ENCODE measurements at places on chromosomes 12 and 14.
A peak's percentile ranks its signal among the peaks of the same experiment; 100 is the strongest.

DNA sequence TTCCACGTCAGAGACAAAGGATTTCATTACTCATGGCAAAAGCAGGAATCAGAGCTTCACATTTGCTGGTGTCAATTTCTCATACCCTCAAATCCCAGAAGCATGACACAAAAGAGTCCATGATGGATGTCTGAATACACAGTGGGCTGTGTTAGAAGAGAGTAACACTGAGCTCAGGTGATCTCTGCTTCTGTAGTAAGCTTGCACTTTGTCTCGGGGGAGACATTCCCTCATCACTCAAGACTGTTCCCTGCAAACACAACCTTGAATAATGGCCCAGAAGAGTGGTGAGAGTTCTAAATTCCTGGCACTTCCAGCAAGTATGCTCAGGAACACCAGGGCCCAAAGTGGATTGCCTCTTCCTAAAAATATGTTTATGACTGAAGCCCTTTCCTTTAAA, 1787.2 kb upstream of the SEL1L start:
- ATAC-seq = no peak

DNA sequence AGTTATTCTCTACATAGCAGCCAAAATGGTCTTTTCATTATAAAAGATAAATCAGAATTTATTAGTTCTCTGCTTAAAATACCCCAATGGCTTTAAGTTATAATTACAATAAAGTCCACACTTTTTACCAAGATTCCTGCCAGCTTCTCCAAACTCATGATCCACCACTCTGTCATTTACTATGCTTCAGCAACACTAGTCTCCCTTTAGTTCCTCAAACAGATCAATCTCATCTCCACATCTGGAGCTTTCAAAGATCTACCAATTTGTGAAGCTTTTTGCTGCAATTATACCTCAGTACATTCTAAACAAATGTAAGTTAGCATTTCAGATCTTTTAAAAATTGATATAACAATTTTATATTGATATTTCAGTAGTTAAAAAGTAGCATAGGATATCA, 24.9 kb downstream of the CATSPERB start:
- no peak for ATAC-seq

DNA sequence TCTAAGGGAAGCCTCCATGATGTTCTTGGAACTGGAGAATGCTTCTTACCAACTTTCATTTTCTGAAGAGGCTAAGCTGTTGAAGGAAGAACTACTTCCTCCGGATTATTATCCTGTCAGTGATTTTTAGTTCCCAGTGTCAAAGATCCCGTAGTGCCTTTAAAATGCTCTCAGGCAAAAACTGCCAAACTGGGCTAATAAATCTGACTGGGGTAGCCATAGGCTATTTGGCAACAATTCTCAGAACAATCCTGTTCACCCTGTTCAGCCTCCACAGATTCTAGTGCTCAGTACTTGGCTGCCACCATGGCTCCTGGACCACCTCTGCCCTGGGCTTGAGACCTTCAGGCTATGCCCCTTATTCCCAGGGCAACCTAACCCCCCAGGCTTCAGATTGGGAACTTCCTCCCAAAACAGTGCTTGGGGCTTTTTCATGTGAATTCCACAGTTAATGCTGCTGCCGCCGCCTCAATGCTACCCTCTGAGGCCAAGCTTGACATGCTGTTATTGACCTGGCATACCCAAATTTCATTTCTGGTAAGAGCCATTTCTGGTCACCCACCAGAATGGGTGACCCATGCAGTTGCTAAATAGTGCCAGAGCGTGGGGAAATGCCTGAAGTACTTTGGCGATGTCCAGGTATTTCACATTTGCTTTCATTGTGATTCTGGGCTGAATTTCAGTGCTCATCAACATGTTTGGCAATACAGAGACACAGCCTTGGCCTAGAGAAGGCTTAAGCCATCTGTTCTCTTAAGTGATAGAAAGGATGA, 110.0 kb upstream of the ARHGAP5 start:
- no peak for ATAC-seq

- peak; percentile 4 for ATAC-seq
Measured at GRCh38 chr14:42523666-42524065, 917.0 kb downstream of the LRFN5 start.

- no peak for ATAC-seq
Measured at GRCh38 chr12:26123482-26123980, 1.3 kb downstream of the BHLHE41 start.

- ATAC-seq = peak; percentile 11
Measured at GRCh38 chr14:52553002-52553670, 500 bp downstream of the GPR137C start.

GRCh38 chr12:72658615-72659014, 386.4 kb downstream of the TRHDE start:
- no peak for ATAC-seq

DNA sequence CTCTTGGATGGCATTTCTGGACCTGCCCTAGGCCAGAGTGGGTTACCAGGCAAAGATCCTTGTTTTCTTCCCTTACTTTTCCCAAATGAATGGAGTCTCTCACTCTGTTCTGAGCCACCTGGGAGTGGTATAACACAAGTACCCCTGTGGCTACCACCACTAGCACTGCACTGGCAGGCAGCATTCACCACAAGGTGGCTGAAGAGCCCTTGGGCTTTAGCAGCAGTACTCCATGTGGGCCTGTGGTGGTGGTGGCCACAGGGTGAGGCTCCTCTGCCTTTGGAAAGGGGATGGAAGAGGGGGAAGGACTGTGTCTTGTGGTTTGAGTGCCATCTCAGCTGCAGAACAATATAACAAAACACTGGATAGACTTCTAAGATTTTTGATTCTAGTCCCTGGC, 38.1 kb upstream of the LMNTD1 start:
- no peak for ATAC-seq

- ATAC-seq = no peak
Measured at GRCh38 chr14:76708028-76708427, 53.2 kb upstream of the VASH1 start.

DNA sequence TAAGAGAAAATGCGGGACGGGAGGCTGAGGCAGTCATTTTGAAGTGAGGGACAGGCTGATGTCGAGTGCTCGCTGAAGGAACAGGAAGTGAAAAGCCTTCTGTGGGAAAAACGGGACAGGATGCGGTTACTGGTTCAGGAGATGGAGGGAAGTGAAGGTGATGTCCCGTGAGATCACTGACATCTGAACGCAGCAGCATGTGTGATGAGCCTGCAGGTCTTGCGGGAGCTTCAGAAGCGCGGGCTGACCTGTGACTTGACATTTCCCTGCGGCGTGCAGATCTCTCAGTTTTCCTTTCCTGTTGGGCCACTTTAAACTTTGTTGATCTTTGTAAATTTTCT, 77.8 kb downstream of the DDX51 start:
- ATAC-seq = peak; percentile 53

- no peak for ATAC-seq
Measured at GRCh38 chr14:21518725-21519124, 7.4 kb downstream of the SALL2 start.

- no peak for ATAC-seq
Measured at GRCh38 chr14:90355540-90356518, 24.1 kb upstream of the NRDE2 start.

DNA sequence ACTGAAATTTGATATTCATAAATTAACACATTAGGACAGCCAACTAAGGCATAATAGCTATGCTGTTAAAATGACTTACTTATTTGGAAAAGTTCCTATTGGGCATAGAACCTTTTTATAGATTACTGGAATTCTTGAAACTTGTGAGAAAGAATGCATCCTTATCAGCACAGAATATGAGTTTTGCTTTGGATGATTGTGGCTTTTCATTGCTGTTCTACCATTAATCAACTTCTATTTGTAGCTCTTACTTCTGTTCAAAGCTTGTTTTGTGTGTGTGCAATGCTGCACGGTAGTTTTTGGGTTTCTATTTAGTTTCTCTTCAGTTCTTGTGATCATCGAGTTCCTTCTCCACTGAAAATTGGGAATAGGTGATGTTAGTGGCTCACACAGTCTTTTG, 152.4 kb upstream of the PELI2 start:
- no peak for ATAC-seq

GRCh38 chr14:54172114-54172513, 215.5 kb upstream of the BMP4 start:
- no peak for ATAC-seq

- ATAC-seq = no peak
Measured at GRCh38 chr14:37369425-37369824, 171.7 kb downstream of the MIPOL1 start.

DNA sequence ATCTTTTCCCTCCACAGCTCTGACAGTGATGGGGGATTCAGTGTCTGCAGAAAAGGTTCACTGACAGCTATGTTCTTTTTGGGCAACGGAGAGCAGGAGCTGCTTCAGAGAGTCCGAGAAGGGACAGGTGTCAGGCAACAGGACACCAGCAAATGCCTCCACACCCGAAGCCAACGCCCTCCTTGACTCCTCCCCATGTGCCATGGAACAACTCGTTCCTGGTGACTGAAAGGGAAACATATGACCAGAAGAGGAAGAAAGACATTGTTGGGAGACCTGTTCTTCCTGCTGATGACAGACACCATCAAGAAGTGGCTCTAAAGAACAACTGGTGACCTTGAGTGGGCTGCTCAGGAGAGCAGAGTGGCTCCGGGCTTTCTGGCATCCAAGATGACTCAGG, 172.3 kb upstream of the NOS1 start:
- ATAC-seq = no peak

GRCh38 chr12:128693115-128693514, 130.6 kb downstream of the SLC15A4 start:
- no peak for ATAC-seq

DNA sequence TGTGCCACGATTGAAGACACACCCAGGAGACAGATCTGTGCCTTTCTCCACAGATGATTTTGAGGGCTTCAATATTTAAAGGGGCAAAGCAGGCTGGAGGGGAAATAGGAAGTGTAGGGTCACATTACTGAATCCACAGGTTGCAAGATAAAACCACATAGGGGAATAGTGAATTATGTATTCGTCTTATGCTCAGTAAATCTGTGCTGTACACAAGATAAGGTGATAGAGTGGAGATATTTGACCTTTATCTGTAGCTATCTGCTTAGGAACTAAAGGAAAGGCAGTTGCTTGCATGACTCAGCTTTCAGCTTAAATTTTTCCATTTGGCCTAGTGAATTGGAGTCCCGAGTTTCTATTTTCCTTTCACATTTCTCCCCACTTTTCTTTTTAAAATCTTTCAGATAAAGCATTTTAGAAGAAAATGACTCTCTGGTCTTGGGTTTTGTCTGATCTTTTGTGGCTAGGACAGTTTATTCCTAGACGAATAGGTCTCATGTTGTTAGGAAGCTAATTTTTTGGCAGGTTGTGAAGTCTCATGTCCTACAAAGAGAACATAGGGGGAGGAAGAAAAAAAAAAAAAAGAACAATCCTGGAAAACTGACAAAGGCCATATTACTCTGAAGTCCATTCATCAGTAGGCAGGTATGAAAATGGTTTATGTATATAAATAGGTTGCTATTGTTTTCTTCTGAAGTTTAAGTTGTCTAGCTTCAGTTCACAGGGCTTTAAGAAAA, 55.4 kb downstream of the FBXO33 start:
- no peak for ATAC-seq

Measured in activated CD4-positive, CD25-positive, alpha-beta regulatory T cell treated with anti-CD3 and anti-CD28 coated beads, Interleukin-2, amount 50 U/mL, for 24 hours (primary cell).